SW 1271 (cell line): ENCODE measurements at places on chromosomes 12 and 14.

GRCh38 chr12:95231190-95231589 lies 13.6 kb downstream of the VEZT start:
- DNase-seq = no peak

DNA sequence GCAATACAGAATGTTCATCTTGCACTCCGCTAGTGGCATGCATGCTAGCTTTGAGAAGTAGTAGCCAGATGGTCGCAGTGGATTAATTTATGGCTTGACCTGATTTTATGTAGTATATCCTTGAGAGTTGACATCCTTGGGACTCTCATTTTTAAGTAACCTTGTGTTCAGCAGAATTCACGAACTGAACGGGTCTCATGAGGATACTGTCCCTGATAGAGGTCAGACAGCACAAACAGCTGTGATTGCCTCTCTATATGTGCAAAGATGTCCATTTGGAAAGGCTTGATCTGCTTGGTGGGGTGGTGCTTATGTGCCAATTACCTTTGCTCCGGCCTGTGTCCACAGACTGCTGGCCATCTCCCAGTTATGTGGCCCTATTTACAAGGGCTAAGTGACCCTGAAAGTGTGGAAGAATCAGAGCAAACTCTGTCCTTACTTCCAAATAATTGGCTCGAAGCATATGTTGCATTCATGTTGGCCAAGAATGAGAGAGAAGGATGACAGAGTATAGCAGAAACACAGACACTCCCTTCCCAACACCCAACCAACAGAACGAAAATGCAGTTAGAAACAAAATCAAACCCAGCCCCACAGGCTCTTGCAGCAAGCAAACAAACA lies 167.1 kb downstream of the CRADD start:
- no peak for DNase-seq

DNA sequence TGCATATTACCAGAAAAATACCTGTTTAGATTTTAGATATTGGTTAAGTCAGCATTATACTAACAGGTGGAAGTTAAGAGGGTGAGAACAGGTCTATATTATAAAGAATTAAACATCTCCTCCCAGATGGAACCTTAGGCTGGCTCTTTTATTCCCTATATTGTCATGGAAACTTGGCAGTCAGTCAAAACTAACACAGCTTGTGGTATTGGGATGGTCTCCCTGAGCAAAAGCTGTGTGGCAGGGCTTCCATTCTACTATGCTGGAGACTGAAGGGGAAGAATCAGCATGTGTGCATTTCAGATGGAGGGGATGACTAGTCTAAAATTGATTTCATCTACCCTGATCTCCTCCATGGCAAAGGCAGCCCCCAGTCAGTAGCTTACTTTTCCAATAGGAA lies 66.7 kb downstream of the SMOC1 start:
- DNase-seq = no peak

GRCh38 chr12:108204117-108204987 lies 75.3 kb downstream of the WSCD2 start:
- DNase-seq = no peak

GRCh38 chr12:73076760-73077159 lies 804.6 kb downstream of the TRHDE start:
- DNase-seq = no peak

GRCh38 chr12:20269337-20270067 lies 98.8 kb upstream of the PDE3A start:
- DNase-seq = no peak

- no peak for DNase-seq
Measured at GRCh38 chr12:130993759-130994670, 40.3 kb downstream of the ADGRD1 start.
